HepG2 (cell line): ENCODE measurements at places on chromosomes 12 and 14. TPM values are rescaled to one million over a fixed set of nuclear protein-coding genes. Genes with fewer than 3 reads are reported as not detected.

COX14 gene
- 71.6 and 82.0 TPM in 2 replicates for total RNA-seq

WDHD1 gene
- 27.5 and 44.4 TPM in 2 replicates for total RNA-seq

NPFF gene
- total RNA-seq, result 0.51 TPM in 1 of 2 replicates, not detected in the other

MSRB3 gene
- 1.4 and 1.5 TPM in 2 replicates for total RNA-seq

RCOR1 gene
- total RNA-seq, result 11.1 and 14.8 TPM in 2 replicates

ANO4 gene
- not detected in 2 replicates for total RNA-seq
